ENCODE measurements at places on chromosomes 4 and X.

- DNase-seq: peak; percentile 17
These were observed 6.2 kb downstream of the ARFIP1 start for GRCh38 chr4:152785639-152786615.

DNA sequence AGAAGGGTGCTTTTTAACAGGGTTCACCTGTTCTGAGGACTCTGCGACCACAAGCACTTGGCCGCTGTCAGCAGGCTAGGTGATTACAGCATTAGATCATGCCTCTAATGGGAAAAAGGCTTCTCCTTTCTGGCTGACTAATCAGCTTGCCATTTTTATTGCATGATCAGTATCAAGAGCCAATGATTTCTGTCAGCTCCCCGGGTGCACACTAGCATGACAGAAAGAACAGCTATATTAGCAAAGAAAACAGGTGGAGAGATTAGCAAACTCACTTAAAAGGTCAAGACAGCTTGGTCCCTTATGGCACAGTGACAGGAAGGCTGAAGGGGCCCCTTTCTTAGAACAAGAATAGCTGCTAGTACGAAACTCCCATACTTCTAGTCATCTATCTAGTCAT lies 170.0 kb downstream of the SMIM20 start:
- DNase-seq: peak; percentile 66

- no peak for DNase-seq
These were observed 63.7 kb upstream of the HHIP start for GRCh38 chr4:144582105-144582850.

DNA sequence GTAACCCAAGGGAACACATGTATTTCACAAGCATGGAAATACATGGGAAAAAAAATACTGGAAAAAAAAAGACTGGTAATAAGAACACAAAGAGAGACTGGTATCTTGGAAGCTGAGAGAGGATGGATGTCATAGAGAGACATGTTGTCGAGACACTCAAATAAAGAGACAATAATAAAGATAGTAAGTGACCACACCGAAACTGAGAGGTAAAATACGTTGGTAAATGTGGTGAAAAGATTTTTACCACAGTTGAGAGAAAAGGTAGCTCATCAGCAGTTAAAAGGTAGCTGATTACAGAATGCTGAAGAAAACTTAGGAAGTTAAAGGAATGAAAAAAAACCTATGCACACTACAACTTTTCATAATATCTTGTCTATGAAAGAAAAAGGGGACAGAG lies 81.1 kb downstream of the ARAP2 start:
- no peak for DNase-seq

GRCh38 chr4:136009258-136009832 lies 1522.9 kb downstream of the PCDH18 start:
- no peak for DNase-seq

GRCh38 chr4:76585897-76586360 lies 150.9 kb downstream of the SHROOM3 start:
- DNase-seq: no peak

GRCh38 chr4:8158710-8159536 lies at the start of gene ABLIM2:
Gene ABLIM2 (minus strand): TSS chr4:8158813. CDS start chr4:8158689, 124 bp downstream.
- peak; percentile 90 for DNase-seq

GRCh38 chr4:98260579-98261404 lies at the start of gene RAP1GDS1:
Gene RAP1GDS1 (plus strand): TSS chr4:98261384. CDS start chr4:98261566, 182 bp downstream.
- DNase-seq: peak; percentile 93

DNA sequence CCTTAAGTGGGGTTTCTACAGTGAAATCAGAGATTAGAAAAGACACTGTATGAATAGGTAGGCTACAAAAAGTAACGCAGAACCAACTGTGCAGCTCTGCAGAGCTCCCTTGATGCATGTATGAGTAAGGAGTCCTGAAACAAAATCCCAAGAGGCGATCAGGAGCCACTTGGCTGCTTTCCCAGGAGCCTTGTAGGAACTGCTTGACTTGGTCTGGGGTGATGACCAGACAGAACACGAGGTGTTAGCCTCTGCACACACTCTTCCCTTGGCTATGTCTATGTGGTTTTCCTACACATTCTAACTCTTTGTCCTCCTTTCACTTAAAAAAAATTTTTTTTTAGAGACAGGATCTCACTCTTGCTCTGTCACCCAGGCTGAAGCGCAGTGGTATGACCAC lies 22.8 kb upstream of the AP1S2 start:
- peak; percentile 25 for DNase-seq

GRCh38 chr4:139858436-139859205 lies 193.0 kb downstream of the MGST2 start:
- DNase-seq: no peak

DNA sequence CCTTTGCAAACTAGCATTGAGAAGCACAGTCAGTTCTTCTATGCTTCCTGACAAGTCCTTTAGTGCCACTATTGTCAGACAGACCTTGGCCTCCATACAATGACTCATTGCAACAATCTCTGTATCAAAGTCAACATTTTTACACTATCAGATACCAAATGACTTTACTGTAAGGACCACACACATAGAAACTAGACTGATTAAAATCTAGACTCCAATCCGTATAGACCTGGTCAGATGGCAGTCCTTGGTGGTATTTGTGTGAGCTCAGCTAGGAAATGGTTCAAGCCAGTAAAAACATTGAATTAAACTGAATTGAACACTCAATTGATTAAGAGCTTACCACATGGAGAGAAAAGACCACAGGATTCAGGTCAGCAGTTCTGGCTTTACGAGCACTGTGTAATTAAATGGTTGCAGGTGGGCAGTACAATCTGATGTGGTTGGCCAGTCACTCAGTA lies 549.8 kb upstream of the LCORL start:
- no peak for DNase-seq

GRCh38 chr4:41177016-41177415 lies 37.3 kb downstream of the APBB2 start:
- DNase-seq: no peak

- DNase-seq: no peak
These were observed 1.1 kb downstream of the CFAP99 start for GRCh38 chr4:2419814-2420213.

DNA sequence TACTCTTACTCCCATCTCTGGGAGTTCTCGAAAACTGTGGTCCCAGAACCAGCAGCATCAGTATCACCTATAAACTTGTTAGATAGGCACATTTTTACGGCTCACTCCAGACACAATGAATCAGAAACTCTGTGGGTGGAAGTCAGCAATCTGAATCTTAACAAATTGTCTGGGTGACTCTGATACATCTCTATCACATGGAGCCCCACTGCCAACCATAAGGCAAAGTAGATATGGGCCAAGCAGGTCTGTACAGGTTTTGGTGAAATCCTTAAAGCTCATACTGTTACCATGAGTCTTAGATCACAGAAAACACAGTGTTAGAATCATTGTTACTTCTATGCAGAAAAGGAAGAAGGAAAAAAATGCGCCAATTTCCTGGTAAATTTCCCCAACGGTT lies 122.5 kb upstream of the HCCS start:
- no peak for DNase-seq

DNA sequence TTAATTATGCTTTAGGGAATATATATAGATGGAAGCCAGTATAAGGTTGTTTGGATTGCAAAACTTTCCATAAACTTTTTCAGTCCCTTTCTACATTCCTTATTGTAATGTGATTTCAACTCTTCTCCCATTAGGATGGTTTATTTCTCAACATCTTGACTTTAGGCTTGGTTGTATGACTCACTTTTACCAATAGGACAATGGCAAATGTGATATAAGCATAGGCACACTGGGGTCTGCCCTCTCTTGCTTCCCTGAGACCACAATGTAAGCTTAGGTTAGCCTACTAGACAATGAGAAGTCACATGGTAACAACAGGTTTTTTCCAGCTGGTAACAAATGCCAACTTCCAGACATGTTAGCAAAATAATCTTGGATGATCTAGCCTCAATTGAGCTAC lies 163.3 kb upstream of the RBPJ start:
- no peak for DNase-seq

DNA sequence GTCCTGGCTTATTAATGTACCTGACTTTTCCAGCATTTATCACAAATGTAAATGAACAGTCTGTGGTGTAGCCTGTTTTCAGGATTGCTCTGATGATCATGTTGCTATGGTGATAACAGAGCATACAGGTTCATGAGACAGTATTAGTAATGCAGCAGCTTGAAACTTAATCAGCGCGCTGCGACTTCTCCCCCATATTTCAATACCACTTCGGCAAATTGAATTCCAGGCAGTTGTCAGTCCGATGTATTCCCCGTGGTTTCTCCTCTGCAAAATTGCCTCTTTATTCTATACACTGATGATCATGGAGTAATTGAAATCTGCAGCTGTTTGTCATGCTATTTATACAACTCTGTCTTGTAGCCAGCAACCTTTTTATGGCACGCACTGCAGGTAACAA lies 239.3 kb downstream of the C4orf33 start:
- DNase-seq: no peak

DNA sequence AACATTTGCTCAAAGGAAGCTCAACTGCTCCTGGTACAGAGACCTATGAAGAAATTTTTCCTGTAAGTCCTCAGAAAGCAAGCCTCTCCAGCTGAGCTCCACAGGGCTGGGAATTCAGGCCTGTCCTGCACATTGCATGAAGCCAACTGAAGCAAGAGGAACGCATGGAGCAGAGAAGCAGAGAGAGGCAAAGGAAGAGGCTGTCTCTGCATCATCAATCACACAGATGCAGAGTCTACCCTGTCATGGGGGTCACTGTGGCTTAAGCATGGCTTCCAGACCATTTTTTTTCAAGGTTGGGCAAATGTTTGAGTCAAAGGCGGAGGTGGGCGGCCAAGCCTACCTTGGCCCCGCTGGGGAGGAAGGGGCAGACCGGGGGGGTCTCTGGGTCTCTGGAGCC lies 110.3 kb upstream of the MSX1 start:
- no peak for DNase-seq

GRCh38 chr4:109552237-109552636 lies 7.8 kb upstream of the MCUB start:
- no peak for DNase-seq

DNA sequence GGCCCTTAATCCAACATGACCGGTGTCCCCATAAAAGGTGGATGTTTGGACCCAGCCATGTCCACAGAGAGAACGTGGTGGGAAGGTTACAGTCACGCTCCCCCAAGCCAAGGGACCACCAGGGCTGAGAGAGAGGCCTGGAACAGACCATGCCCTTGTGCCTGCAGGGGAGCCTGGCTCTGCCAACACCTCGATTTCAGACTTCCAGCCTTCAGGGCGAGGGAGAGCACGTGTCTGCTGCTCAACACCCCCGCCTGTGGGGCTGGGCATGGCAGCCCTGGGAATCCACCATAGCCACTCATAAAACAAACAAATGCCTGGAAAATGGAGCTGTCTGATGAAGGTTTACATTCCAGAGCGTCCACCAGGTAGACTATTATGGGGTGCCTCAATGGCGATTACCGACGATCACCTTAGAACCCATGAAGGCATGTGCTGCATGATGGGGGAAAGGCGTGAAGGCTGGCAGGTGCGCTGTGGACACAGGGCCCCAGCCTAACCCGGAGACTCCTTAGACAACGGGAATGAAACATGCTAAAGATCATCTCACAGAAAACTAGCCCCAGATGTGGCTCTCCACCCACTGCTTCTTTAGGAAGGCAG lies 42.3 kb upstream of the HMX1 start:
- DNase-seq: no peak

GRCh38 chrX:15786915-15787314 lies 3.4 kb upstream of the ZRSR2 start:
- no peak for DNase-seq

DNA sequence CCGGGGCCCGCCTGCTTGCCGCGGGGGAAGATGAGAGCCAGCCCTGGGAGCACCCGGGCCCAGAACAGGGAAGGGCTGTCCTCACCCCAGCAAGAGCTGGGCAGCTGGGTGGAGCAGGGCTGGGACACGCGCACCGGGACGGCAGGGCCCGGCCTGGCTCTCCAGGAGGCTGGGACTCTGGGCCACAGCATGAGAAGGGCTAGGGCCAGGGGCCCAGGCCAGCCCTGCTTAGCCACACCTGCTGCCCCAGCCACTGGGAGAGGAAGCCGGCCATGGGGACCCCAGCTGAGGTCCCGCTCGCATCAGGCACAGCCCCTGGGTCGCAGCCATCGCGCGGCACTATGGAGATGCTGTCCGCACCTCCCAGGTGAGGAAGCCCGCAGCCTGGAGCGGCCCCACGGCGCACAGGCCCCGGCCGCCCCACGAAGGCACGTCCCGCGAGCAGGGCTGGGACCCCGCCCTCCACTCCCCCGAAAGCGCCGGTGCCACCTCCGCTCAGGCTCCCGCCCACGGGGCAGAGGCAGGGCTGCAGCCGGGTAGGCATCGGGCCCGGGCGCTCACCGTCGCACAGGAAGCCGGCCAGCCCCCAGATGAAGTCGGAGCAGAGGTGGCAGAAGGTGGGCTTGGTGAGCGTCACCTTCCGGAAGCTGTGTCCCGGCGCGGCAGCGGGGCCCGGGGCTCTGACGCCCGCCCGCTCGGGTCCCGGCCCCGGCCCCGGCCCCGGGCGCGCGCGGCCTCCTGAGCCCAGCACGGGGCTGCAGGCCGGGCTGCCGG lies 531 bp downstream of the DGKQ start:
- no peak for DNase-seq

DNA sequence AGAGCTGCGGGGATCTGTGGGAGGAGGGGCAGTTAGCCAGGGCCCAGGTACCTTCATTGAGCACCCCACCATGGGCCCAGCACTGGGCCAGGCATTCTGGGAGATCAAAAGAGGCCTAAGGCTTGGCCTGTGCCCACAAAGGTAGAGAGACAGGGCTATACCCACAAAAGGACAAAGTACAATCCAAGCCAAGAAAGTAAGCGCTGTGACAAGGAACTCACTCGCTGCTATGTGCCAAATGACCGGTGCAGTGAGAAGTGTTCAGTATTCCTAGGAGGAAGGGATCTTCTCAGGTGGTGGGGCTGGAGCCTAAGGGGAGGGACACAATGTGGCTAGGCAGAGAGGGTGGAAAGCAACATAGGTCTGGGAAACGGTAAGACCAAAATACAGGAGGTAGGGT lies 8.8 kb upstream of the FRMPD3 start:
- DNase-seq: no peak

DNA sequence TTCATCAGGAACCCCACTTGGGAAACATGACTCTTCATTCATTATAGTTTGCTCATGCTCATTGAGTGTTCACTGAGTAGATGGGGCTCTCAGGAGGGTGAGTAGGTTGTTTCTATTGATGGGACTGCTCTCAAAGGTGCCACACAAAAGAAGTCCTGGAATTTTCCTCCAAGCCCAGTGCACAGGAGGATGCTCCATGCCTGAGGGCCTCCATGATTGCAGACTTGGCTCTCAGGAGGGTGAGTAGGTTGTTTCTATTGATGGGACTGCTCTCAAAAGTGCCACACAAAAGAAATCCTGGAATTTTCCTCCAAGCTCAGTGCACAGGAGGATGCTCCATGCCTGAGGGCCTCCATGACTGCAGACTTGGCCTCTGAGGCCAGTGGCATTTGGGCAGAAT lies 108.5 kb downstream of the ZNF674 start:
- DNase-seq: no peak

DNA sequence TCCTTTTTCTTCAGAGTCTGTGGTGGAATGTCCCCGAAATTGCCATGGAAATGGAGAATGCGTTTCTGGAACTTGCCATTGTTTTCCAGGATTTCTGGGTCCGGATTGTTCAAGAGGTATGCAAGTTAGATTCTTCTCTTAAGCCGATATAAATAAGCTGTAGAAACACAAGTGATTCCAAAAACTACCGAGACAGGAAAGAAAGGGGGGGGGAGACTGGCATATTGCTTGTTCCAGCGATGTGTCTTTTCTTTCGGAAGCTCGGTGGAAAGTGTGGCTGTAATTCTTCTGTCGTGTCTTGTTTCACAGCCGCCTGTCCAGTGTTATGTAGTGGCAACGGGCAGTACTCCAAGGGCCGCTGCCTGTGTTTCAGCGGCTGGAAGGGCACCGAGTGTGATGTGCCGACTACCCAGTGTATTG lies 236.9 kb downstream of the DCTD start:
- DNase-seq: no peak

- DNase-seq: no peak
These were observed 52.2 kb downstream of the AFM start for GRCh38 chr4:73533515-73534422.

Measured in GM04504 (cell line).